ENCODE measurements at places on chromosomes 1 and 21.

DNA sequence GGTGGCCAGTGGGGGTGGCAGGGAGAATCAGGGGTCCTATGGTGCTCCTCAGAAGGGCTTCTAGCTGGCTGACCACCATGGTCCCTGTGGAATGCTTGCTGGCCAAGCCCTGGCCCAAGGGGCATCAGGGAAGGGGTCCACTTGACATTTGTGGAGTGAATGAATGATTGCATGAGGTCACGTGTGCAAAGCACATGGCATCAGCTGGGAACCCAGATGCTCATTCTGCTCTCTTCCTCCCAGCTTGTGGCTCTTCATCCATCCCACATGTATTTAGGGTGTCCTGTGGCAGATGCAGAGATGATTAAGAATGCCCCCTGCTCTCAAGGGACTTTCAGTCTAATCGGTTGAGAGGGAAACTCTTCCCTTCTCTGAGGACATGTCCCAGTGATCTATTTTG, 27.1 kb upstream of the PADI4 start:
- peaks cover 3% of the 10 kb centered on the region for H3K27me3 ChIP-seq
- DNase-seq: no peak

- H3K27ac ChIP-seq: no peak overlapping the region
- no peak overlapping the region for H3K4me3 ChIP-seq
- H3K27me3 ChIP-seq: peaks cover 1% of the 10 kb centered on the region
- no peaks in the 10 kb centered on the region for H3K4me1 ChIP-seq
- no peaks in the 10 kb centered on the region for H3K36me3 ChIP-seq
Observed at GRCh38 chr1:230040440-230040839, 26.6 kb upstream of the GALNT2 start.

- peak overlapping the region; percentile 67 for H3K27ac ChIP-seq
- H3K4me1 ChIP-seq: peaks cover 25% of the 10 kb centered on the region
- peaks cover 10% of the 10 kb centered on the region for H3K36me3 ChIP-seq
- DNase-seq: no peak
Observed at GRCh38 chr1:154712166-154712810, 104.3 kb upstream of the ADAR start.

- no peak for DNase-seq
- H3K27me3 ChIP-seq: peaks cover 3% of the 10 kb centered on the region
- no peak overlapping the region for H3K4me3 ChIP-seq
Observed at GRCh38 chr1:12097321-12097720, 34.2 kb downstream of the TNFRSF8 start.

DNA sequence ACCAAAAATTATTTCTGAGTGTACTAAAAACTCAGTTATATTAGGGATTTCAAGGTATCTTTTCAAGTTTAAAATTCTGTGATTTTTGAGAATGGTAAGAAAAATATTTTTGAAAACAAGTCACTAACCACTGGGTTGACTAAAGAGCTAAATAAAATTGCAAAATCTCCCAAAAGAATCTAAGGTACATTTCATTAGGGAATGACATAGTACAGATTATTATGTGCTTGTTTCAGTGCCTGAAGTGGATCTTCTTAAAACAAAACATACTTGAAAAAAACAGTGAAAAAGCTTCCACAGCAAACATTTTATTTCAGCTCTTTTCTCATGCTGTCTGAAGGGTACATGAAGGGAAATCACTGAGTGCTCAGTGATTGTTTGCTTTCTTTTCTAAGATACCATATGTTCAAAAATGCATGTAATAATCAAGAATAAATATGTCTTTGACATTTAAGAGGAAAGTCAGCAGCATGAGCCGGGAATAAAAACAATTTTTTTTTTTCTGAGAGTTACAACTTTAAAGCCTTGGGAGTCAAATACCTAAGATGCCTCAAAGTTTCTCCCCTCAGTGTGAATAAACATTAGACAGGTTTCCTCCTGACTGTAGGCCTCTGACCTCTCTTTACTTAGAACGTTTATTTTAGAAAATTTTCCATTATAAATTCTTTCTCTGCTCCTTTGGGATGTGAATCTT, 200.7 kb downstream of the KCNT2 start:
- H3K27me3 ChIP-seq: no peaks in the 10 kb centered on the region
- H3K4me3 ChIP-seq: no peak overlapping the region
- H3K4me1 ChIP-seq: peaks cover 4% of the 10 kb centered on the region
- H3K27ac ChIP-seq: peak overlapping the region; percentile 79

DNA sequence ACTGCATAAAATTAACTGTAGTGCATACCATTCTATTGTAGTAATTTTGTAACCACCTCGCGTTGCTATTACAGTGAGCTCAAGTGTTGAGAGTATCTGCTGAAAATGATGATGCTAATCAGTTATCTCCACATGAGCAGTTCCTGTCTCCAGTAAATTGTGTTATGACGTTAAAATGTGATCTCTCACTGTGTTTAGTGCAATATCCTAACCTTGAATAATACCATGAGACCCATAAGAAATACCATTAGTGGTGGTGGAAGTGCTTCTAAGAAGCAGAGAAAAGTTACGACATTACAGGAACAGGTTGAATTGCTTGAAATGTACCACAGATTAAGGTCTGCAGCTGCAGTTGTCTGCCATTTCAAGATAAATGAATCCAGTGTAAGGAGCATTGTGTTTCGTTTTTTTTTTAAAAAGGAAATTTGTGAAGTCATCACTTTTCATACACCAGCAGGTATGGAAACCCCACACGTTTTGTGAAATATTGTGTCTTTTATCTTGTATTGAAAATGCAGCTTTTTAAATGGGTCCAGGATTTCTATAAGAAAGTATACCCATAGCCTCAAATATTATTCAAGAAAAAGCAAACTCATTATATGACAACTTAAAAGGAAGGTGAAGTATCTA, 72.5 kb downstream of the ANGPTL1 start:
- no peaks in the 10 kb centered on the region for H3K4me1 ChIP-seq
- H3K27ac ChIP-seq: no peak overlapping the region
- H3K4me3 ChIP-seq: no peak overlapping the region
- no peaks in the 10 kb centered on the region for H3K27me3 ChIP-seq

GRCh38 chr1:206809504-206810084, 37.3 kb upstream of the IL10 start:
- no peak overlapping the region for H3K27ac ChIP-seq
- H3K27me3 ChIP-seq: peaks cover 2% of the 10 kb centered on the region
- peak; percentile 13 for DNase-seq

GRCh38 chr1:36400825-36401601, 3.3 kb upstream of the LSM10 start:
- H3K27ac ChIP-seq: no peak overlapping the region
- peak; percentile 19 for DNase-seq
- H3K4me3 ChIP-seq: no peak overlapping the region
- peaks cover 5% of the 10 kb centered on the region for H3K36me3 ChIP-seq

Data from endothelial cell (in vitro differentiated cells).